ENCODE measurements at places on chromosomes 6 and 20.

- no peak for DNase-seq
Observed at GRCh38 chr6:6922166-6922565, 185.6 kb upstream of the RREB1 start.

- no peak for DNase-seq
Observed at GRCh38 chr20:49594143-49594930, 26.4 kb upstream of the PTGIS start.

- no peak for DNase-seq
Observed at GRCh38 chr6:73341335-73341734, 12.7 kb downstream of the DPPA5 start.

GRCh38 chr6:103507052-103507451 is 1352.7 kb downstream of the HACE1 start:
- no peak for DNase-seq

- DNase-seq, result no peak
Observed at GRCh38 chr6:127496471-127496870, 22.7 kb downstream of the MTCL3 start.

GRCh38 chr6:101545191-101545590 is 151.7 kb downstream of the GRIK2 start:
- DNase-seq, result no peak

- no peak for DNase-seq
Observed at GRCh38 chr6:162443101-162443500, 284.5 kb downstream of the PRKN start.

DNA sequence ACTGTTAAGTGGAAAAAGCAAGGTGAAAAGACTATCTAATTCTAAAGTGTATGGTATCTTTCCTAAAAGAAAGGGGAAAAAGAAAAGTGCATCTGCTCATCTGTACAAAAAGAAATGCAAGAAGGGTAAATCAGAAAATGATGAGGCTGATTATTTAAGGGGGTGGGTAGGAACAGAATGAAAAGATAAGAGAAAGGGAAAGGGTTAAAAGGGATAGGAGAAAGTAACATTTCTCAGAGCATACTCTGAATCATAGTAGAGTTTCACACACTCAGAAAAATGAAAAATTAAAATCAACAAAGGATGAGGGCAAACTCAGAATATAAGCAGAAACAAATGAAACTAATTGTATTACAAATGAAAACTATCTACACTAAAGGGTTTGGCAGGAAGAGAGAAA is 79.1 kb downstream of the RNGTT start:
- DNase-seq, result no peak

DNA sequence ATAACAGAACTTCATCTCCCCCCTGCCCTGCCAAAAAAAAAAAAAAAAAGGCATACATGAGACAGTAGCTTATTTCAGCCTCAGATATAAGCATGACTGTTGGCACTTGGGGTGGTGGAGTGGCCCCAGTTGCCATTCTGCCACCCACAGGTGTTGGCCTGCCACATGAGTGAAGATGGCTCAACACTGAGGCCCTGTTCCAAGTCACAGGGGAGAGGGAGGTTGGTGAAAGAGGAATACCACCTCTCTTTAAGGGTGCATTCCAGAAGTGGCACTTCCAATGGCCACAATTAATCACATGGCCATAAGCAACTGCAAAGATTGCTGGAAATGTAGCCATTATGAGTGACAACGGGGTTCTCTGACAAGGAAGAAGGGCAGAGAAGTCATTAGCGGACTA is 61.9 kb upstream of the JARID2 start:
- no peak for DNase-seq

GRCh38 chr6:5159162-5159561 is 74.0 kb downstream of the PPP1R3G start:
- DNase-seq, result no peak

DNA sequence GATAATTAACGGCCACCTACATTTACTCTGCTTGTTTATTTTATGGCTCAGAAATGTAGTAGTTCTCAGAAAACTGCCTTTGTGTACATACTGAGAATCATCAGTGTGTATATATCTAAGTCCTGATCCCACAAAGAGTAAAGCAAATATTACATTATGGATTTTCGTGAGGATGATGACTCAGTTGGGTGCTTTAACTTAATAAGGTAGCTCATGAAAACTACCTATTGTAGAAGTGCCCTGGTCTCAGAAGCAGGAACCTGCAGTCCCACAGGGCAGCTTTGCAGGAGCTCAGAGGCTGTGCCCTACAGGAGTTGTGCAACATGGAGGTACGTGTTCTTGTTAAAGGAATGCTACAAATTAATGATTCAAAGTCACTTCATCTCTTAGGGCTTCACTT is 108.2 kb downstream of the PLG start:
- no peak for DNase-seq

GRCh38 chr6:45991189-45991588 is 24.5 kb downstream of the CLIC5 start:
- no peak for DNase-seq

DNA sequence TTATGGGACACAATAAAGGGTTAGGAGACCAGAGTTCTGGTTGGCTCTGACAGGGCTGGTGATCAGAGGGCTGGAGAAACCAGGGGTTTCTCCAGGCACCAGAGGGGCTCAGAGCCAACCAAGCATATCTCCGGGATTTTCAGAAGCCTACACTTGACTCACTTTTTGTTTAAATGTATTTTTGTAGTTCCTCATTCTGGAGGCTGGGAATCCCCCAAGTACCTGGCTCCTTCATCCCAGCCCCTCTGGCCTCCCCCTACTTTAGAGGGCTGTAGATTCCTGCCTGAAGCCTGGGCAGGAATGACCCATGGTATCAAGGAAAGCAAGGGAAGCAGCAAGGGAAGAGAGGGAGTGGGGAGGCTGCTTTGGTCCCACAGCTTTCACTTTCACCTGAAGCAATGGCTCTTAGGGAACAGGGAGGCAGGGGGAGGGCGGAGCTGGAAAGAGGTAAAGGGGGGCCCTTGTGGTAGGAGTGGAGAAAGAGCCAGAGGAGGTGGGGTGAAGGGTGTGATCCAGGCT is 973 bp downstream of the CD40 start:
- no peak for DNase-seq

DNA sequence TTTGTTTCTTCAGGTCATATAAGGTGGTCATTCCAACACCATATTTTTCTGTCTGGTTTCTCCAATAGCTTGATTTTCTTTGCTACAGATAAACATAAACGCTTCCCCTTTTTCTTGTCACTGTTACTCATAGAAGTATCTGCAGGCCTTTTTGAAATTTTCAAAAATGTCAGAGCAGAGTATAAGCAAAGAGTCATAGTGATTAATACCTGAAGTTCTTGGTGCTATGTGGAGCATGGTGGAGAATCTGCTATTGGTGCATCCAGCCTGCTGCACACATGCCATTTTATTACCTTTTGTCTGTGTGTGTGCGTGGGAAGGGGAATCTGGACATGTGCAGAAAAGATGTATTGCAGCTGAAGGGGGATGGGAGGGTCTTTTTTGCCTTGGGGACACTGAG is 19.7 kb downstream of the STX11 start:
- no peak for DNase-seq

GRCh38 chr6:6224933-6225486 is 95.5 kb downstream of the F13A1 start:
- no peak for DNase-seq

GRCh38 chr6:93293872-93294271 is 125.5 kb downstream of the EPHA7 start:
- no peak for DNase-seq

GRCh38 chr6:50091641-50092040 is 41.9 kb upstream of the DEFB112 start:
- DNase-seq, result no peak

DNA sequence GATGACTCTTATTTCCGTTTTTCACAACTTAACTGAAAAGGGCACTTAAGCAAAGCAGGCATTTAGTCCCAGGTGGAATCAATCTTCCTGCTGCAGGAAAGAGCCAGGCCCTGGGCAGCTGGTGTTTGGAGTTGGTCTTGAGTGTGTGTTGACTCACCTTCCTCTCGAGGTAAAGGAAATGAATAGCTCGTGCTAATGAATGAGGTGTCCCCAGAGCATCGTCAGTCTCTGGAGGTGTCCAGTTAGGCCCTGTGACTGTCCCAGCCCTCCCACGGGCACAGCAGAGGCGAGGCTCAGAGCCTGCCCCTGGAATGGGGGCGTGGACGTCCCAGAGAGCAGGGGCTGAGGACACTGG is 277.7 kb downstream of the NRN1 start:
- no peak for DNase-seq

DNA sequence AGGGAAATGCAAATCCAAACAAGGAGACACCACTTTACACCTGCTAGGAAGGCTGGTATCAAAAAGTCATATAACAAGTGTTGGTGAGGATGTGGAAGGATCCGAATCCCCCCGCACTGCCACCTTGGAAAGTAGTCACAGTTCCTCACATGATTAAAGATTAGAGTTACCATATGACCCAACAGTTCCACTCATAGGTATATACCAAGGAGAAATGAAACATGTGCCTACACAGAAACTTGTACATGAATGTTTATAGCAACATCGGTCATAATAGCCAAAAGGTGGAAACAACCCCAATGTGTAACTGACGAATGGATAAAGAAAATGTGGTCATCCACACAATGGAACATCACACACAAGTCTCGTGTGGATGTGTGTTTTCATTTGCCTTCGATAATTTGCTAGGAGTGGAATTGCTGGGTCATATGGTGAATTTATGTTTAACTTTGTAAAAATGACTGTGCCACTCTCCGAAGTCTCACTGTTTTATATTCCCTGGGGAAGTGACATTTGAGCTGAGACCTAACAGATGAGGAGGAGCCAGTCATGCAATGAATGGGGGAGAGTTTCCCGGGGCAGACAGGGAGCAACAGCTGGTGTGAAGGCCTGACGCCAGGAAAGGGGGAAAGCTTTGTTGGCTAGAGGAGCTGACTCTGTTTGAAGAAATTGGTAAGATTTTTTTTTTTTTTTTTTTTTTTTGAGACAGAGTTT is 125.9 kb upstream of the MLN start:
- no peak for DNase-seq

GRCh38 chr20:49668181-49668877 is 45.3 kb downstream of the B4GALT5 start:
- no peak for DNase-seq

GRCh38 chr20:58629215-58629580 is 21.9 kb upstream of the STX16 start:
- DNase-seq, result no peak

GRCh38 chr6:129679275-129679674 is 30.7 kb downstream of the ARHGAP18 start:
- no peak for DNase-seq

DNA sequence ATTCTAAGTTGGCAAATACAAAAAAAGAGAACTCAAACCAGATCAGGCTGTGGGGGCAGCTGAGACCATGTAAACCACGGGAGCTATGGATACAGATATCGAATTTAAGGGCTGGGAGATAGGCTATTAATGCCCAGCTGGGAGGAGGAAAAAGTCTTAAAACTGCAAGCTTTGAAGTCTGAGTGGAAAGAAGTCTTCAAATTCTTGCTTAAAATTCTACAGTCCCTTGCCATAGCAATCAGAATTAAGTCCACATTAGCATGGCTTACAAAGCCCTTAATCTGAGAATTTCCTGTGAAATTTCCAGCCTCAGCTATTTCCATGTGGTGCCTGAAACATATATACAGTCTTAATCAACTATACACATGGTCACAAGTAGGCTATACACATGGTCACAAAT is 465.0 kb upstream of the HSF2 start:
- no peak for DNase-seq

DNA sequence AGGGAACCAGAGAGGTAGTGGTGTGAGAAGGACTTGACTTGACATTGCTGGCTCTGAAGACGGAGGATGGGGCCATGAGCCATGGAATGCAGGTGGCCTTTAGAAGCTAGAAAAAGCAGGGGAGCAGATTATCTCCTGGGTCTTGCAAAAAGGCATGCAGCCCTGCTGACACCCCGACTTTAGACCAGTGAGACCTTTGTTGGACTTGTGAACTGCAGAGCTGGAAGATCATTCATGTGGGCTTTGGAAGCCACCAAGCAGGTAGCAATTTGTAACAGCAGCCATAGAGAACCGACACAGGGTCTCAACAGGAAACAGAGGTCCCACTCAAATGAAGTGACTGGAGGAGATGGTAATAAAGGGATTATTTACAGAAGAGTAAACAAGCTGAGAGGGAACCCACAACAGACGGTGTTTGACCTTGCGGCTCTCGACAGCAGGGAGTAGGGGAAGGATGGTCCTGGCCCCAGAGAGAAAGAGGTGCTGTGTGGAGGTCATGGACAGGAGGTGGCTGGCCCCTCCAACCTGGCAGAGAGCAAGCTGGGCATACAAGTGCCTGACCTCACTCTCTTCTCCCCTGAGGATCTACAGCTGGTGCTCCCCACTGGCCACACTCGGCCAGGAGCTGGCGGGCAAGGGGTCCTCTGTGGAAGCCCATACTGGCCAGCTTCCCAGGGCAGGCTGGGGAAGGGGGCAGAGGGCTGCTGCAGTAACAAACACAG is 43.9 kb downstream of the SLC22A23 start:
- no peak for DNase-seq

GRCh38 chr20:25081065-25081729 is 744 bp downstream of the VSX1 start:
- DNase-seq, result no peak

GRCh38 chr6:168713839-168714238 is 272.9 kb downstream of the SMOC2 start:
- DNase-seq, result no peak

DNA sequence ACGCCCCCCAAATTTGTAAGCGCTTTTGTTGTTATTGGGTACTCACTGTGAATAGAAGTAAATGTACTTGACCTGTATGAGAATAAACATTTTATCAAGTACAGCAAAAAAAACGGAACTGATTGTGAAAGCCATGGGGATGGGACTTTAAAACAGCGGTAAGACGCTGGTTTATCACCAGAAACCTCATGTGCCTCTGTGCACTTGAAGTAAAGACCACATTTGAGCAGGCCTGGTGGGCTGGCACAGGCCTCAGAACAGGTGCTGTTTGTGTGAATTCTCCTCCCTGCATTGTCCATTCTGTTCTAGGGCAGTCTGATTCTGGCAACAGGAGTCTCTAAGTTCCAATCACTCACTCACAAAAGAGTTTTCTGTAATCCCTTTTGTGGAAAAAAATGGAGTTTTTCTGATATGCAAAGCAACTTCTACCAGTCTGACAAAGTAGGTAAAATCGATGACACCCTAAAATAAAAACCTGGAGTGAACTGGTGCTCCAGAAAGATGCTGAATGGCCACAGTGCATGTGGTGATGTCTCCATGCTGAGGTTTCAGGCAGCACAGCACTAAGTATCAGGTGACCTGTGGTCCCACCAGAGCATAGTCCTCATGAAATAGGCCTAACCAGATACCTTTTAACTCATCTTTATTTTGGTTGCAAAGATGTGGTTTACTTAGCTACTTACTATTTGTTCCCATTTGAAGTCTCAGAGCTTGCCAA is 53.9 kb downstream of the STX7 start:
- no peak for DNase-seq

- DNase-seq, result no peak
Observed at GRCh38 chr20:44637042-44637441, 14.5 kb downstream of the ADA start.

- DNase-seq, result no peak
Observed at GRCh38 chr20:56964901-56965300, 301.5 kb downstream of the BMP7 start.

GRCh38 chr6:168054765-168055560 is 24.0 kb downstream of the FRMD1 start:
- DNase-seq, result no peak

Data from esophagus squamous epithelium (tissue), 5 donors.